ENCODE measurements at places on chromosomes 4 and X. TPM values are rescaled to one million over a fixed set of nuclear protein-coding genes. Genes with fewer than 3 reads are reported as not detected.

DNA sequence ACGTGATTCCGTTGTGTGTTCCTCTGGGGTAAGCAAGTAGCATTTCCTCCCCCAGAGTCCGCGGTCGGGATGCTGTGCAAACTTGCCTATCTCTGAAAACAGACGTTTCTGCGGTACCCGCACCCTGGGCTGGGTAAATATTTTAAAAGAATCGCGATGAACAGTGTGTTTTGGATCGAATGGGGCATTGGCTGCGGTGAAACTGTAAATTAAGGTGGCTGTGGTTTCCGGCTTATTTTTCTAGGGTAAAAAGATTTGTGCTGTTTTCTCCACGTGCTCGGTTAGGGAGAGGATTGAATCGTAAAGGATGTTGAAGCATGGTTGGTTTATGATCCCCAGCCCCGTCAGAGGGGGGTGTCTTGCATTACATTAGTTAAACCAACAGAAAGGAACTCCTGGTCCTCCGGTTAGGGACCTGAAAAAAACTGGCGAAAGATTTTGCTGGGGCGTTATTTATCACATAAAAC is 1.2 kb downstream of the HHIP start:
- peaks cover 25% of the 10 kb centered on the region for H3K4me1 ChIP-seq
- peaks cover 15% of the 10 kb centered on the region for H3K27me3 ChIP-seq
- no peak overlapping the region for H3K27ac ChIP-seq
- peak overlapping the region; percentile 57 for H3K4me3 ChIP-seq

DNA sequence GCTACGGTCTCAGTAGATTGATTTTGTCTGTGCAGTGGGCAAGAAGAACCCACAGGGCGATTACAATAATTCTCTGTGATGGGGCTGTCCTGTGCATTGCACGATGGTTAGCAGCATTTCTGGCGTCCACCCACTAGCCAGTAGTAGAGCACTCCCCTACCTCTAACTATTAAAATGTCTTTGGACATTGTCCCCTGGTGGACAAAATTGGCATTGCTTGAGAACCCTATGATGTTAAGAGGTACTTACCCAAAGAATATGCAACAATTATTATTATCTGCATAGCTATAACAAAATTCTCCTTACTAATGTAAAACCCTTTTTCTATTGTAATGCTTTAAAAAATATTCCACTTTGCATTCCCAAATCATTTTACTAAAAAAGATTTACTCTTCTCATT is 109.5 kb upstream of the VCX3A start:
- no peak overlapping the region for H3K4me3 ChIP-seq
- H3K27me3 ChIP-seq, result no peaks in the 10 kb centered on the region
- no peak for DNase-seq
- H3K4me1 ChIP-seq, result no peaks in the 10 kb centered on the region

- DNase-seq, result no peak
- no peaks in the 10 kb centered on the region for H3K27me3 ChIP-seq
- no peaks in the 10 kb centered on the region for H3K4me1 ChIP-seq
Observed at GRCh38 chrX:130110379-130111219, at the start of gene ELF4. Gene ELF4, minus strand, starts transcription at chrX:130110497. Its CDS starts 29,167 bp downstream, at chrX:130081330.

- no peaks in the 10 kb centered on the region for H3K36me3 ChIP-seq
- no peak for DNase-seq
- H3K27ac ChIP-seq, result no peak overlapping the region
- H3K27me3 ChIP-seq, result no peaks in the 10 kb centered on the region
- H3K4me3 ChIP-seq, result no peak overlapping the region
Observed at GRCh38 chrX:129714581-129714980, 24.2 kb upstream of the XPNPEP2 start.

- H3K4me1 ChIP-seq, result no peaks in the 10 kb centered on the region
- H3K36me3 ChIP-seq, result no peaks in the 10 kb centered on the region
- no peak for DNase-seq
- no peaks in the 10 kb centered on the region for H3K27me3 ChIP-seq
Observed at GRCh38 chrX:24339911-24340310, 20.5 kb upstream of the SUPT20HL1 start.

DNA sequence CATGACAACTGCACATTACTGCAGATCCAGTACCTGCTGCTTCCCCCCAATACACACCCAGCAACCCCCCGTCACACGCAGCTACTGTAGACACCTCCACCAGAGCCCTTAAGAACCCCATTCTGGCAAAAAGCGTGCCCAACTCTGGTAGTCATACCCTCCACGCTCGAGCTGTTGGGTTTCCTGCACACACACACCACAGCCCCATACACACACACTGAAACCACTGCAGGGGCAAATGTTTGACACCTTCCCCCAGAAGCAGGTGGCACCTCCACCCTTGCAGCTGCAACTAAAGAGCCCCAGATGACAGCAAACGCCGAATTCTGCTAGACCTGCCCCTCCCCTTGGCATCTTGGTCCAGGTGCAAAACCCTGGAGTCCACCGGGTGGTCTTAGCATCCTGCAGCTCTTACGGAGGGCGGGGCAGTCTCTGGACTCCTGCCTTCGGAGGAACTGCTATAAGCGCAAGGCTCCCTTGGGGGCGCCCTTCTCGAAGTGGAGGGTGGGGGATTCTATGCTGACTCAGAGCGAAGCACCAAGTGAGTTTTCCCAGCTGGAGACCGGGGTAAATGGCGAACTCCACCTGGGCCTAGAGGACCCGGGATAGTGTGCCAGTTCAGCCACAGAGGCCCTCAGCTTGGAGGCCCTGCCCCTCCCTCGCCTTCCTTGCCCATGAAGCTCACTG is 1.5 kb downstream of the FRMPD3 start:
- no peaks in the 10 kb centered on the region for H3K36me3 ChIP-seq
- peaks cover 28% of the 10 kb centered on the region for H3K27me3 ChIP-seq
- H3K4me1 ChIP-seq, result peaks cover 11% of the 10 kb centered on the region
- no peak overlapping the region for H3K4me3 ChIP-seq
- no peak overlapping the region for H3K27ac ChIP-seq

GRCh38 chr4:172716291-172716690 is 452.3 kb upstream of the GALNT7 start:
- no peaks in the 10 kb centered on the region for H3K36me3 ChIP-seq
- no peak overlapping the region for H3K27ac ChIP-seq
- no peak overlapping the region for H3K4me3 ChIP-seq
- DNase-seq, result no peak

GRCh38 chrX:118536687-118537461 is 41.3 kb downstream of the DOCK11 start:
- no peak for DNase-seq
- no peaks in the 10 kb centered on the region for H3K4me1 ChIP-seq
- no peaks in the 10 kb centered on the region for H3K27me3 ChIP-seq
- peak overlapping the region; percentile 58 for H3K27ac ChIP-seq
- H3K36me3 ChIP-seq, result no peaks in the 10 kb centered on the region

The DOK7 gene
- 1.7 TPM for total RNA-seq

The NLGN3 gene
- 1.2 TPM for total RNA-seq

The EDA gene
- total RNA-seq, result 4.3 TPM

The PDGFRA gene
- total RNA-seq, result 95.2 TPM

The ANKRD37 gene
- total RNA-seq, result 12.5 TPM

All from esophagus muscularis mucosa (tissue), 4 donors.